K562 (cell line): ENCODE measurements at places on chromosomes 3 and 15. TPM values are rescaled to one million over a fixed set of nuclear protein-coding genes. Genes with fewer than 3 reads are reported as not detected.

DNA sequence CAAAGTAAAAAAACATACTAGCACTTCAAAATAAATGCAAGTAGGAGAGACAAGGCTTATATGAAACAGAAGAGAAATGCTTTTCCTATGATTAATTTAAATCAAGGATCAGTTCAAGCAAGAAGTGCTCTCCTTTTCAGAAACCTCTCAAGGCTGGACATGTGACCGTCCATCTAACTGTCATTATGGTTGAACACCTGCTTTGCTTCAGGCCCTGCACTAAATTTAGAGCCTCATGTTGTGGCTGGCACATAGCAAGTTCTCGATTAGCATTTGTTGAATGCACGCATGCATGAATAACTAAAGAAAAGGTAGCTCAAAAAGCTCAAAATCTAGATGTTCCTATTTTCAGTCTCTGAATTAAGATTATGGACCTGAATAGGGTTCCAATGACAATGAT lies 82.0 kb downstream of the SV2B start:
- no peak overlapping the region for H3K4me3 ChIP-seq
- no peaks in the 10 kb centered on the region for H3K36me3 ChIP-seq
- H3K27me3 ChIP-seq = no peaks in the 10 kb centered on the region
- DNase-seq = no peak
- H3K27ac ChIP-seq = no peak overlapping the region

- no peak overlapping the region for H3K4me3 ChIP-seq
- DNase-seq = no peak
- H3K27me3 ChIP-seq = no peaks in the 10 kb centered on the region
- peaks cover 20% of the 10 kb centered on the region; the same call in 1 of the 3 replicates for H3K36me3 ChIP-seq
- no peak overlapping the region for H3K27ac ChIP-seq
Observed at GRCh38 chr3:122714273-122714672, 33.6 kb downstream of the PARP14 start.

DNA sequence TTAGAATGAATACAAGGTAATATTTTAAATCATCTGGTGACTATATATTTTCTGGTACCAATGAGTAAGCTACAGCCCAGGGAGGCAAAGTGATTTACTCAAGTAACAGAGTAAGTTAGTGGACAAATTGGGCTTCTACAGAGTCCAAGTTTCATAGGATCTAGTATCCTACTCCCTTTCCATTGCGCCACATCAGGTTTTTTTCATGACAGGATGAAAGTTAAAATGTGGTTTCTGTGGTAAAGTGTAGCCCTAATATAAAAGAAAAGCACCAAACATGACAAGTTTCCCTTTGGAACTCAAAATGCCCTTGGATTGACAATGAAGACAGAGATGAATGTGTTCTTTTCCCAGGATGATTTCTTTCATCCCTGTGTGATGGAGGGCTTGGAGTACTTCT lies 350.8 kb upstream of the ZNF385D start:
- no peaks in the 10 kb centered on the region for H3K4me1 ChIP-seq
- no peaks in the 10 kb centered on the region for H3K36me3 ChIP-seq
- no peak overlapping the region for H3K27ac ChIP-seq
- DNase-seq = no peak
- no peak overlapping the region for H3K4me3 ChIP-seq

DNA sequence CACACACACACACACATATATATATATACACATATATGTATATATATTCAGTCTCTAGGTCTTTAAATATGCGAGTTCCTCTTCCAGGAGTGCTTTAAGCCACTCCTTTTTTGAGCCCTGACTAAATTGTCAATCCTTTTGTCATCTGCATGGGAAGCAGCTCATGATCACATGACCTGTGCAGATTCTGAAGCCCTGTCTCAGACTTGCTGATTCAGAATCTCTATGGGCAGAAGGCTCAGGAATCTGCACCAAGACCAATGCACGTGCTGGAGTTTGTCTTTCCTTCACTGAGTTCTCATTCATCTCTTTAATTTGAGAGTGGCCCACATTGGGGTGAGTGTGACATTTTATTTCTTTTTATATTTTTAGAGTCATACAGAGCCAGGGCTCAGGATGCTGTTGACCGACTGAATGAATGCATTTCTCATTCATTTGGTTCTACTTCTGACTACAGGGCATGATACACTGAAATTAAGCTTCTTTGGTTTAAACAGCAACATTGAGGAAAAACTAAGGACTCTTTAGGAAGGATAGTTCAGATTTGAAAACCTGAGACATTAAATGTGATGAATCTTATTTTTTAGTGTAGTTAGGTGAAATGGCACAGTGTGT lies 307.5 kb downstream of the EDEM1 start:
- H3K36me3 ChIP-seq = no peaks in the 10 kb centered on the region
- H3K27me3 ChIP-seq = no peaks in the 10 kb centered on the region
- H3K4me3 ChIP-seq = no peak overlapping the region
- H3K4me1 ChIP-seq = peaks cover 33% of the 10 kb centered on the region

GRCh38 chr3:48318713-48319468 lies 14.6 kb downstream of the SPINK8 start:
- no peak overlapping the region for H3K4me3 ChIP-seq
- no peaks in the 10 kb centered on the region for H3K36me3 ChIP-seq
- no peak overlapping the region for H3K27ac ChIP-seq
- H3K27me3 ChIP-seq = no peaks in the 10 kb centered on the region
- no peak for DNase-seq

DNA sequence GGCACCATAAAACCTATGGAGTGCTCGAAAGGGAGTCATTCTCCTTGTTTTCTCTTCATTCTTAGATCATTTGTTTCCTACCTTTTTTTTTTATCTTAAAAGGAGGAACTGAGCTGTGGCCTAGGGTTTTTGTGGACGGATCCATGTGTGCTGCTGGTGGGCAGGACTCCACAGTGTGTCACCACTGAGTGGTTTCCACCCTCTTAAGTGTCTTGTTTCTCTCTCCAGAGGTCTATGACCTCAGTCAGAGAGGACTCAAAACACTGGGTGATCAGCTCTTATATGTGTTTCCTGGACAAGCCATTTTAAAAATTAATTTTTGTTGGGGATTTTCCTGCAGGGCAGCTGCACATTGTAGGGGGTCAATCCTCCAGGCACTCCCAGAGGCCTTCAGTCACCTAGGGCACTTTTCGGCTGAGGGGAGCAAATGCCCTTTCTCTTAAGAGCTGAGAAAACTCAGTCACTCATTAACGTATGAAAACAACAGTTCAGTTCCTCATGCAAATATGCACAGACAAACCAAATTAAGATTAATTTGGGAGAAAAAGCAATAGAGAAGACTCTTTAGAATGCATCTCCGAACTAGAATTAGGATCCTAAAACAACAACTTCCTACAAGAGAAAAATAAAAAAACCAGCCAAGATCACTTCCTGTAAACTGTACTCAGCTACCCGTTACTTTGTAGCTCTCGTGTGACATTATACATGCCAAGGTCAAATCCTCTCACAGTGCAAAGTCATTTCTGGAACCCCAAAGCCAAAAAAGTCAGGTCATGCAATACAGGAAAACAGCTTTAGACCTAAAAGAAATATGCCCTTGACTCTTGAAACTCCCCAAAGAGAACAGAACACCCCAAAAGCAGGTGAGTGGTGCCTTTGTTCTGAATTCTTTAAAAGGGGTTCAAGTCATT lies 27.6 kb upstream of the FAM3D start:
- no peaks in the 10 kb centered on the region for H3K4me1 ChIP-seq
- no peaks in the 10 kb centered on the region for H3K27me3 ChIP-seq
- no peak overlapping the region for H3K4me3 ChIP-seq
- no peaks in the 10 kb centered on the region for H3K36me3 ChIP-seq
- no peak overlapping the region for H3K27ac ChIP-seq
- DNase-seq = no peak

- H3K4me3 ChIP-seq = no peak overlapping the region
- no peak for DNase-seq
- H3K4me1 ChIP-seq = no peaks in the 10 kb centered on the region
- no peak overlapping the region for H3K27ac ChIP-seq
Observed at GRCh38 chr15:74978077-74978476, 17.3 kb upstream of the SCAMP5 start.

DNA sequence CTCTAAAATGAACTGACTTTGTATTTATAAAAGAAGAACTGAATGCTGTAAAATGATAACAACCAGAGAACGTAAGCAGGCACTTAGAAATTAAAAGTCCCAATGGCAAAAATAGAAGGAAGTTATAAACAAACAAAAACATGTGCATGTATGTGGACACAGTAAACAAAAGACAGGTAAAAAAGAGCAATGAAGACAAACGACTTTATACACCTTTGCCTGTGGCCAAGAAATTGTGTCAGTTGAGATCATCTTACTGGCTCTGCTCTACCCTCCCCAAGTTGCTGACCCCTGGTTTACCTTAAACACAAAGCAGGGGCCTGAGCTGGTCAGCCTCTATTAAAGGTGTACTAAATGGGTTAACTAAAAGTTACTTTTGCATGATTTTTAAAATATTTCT lies 41.7 kb upstream of the GP5 start:
- H3K4me3 ChIP-seq = no peak overlapping the region
- no peak overlapping the region for H3K27ac ChIP-seq
- DNase-seq = no peak
- H3K4me1 ChIP-seq = no peaks in the 10 kb centered on the region; the same call in 2 of the 3 replicates
- peaks cover 90% of the 10 kb centered on the region for H3K36me3 ChIP-seq
- no peaks in the 10 kb centered on the region for H3K27me3 ChIP-seq

DNA sequence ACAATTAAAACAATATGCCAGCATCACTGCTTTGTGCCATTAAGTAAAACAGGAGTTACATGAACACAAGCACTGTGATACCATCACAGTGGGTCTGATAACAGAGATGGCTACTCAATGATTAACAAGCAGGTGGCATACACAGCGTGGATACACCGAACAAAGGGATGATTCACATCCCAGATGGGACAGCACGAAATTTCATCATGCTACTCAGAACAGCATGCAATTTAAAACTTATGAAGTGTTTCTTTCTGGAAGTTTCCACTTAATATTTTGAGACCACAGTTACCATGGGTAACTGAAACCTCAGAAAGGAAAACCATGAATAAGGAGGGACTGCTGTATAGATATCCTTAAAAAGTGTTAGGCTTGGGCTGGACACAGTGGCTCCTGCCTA lies 44.5 kb downstream of the SLC24A1 start:
- H3K27me3 ChIP-seq = no peaks in the 10 kb centered on the region
- no peak overlapping the region for H3K27ac ChIP-seq
- H3K4me3 ChIP-seq = no peak overlapping the region
- peaks cover 49% of the 10 kb centered on the region for H3K36me3 ChIP-seq
- DNase-seq = no peak
- H3K4me1 ChIP-seq = no peaks in the 10 kb centered on the region

DNA sequence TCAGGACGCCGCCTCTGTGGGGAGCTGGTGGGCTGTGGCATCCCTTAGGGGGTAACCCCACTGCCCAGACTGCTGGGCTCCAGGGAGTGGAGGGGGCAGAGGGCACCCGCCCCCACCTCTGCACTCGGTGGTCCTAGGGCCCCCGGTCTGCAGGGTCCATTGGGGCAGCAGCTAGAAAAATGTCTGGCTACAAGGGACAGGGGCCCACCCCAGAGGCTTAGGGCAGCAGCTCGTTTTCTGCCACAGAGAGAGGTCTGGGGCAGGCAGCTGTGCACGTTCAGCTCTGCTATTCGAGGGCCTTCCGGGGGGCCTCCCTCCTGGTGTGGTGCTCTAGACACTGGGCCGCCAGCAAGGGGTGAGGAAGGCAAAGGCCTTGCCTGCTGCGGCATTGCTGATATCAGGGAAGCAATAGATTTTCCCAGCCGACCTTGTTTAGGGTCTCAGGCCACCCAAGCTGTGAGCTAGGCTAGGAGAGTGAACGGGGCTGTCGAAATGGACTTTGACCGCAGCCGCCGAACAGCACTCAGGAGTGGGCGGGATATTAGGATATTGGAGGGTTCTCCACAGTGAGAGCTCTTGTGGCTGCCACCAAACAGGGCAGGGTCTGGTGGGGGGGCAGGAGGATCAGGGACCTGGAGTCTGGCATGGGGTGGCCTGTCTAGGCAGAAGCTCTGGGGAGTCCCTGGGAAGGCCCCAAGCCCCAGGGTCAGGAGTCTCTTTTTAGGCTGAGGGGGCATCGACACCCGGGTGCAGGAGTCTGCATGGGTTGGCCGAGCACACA lies 61.4 kb upstream of the KLF13 start:
- no peaks in the 10 kb centered on the region for H3K36me3 ChIP-seq
- no peak overlapping the region for H3K27ac ChIP-seq
- no peaks in the 10 kb centered on the region for H3K27me3 ChIP-seq

GRCh38 chr3:13647298-13648059 lies 98.6 kb downstream of the FBLN2 start:
- no peak overlapping the region for H3K27ac ChIP-seq
- H3K4me1 ChIP-seq = peaks cover 32% of the 10 kb centered on the region
- H3K4me3 ChIP-seq = no peak overlapping the region

GRCh38 chr3:6262010-6262409 lies 598.9 kb upstream of the GRM7 start:
- H3K27ac ChIP-seq = no peak overlapping the region
- H3K4me3 ChIP-seq = no peak overlapping the region
- DNase-seq = no peak
- H3K4me1 ChIP-seq = no peaks in the 10 kb centered on the region
- H3K27me3 ChIP-seq = no peaks in the 10 kb centered on the region

DNA sequence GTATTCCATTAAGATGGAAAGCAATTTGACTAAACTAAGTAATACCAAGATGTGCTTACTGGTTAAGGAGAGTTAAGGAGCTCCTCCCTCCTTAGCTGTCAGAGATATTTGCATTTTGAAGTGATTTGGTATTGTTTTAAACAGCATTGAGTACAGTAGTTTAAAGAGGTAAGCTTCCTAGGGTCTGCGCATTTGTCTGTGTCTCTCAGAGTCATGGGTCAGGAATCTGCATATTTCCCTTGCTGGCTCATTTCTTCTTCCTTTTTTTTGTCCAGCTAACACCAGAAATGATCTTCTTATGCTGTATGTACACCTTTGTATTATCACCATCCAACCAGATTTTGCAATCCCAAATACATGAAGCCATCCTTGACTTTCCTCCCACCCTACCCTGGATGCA lies 163.0 kb upstream of the BFSP2 start:
- no peak overlapping the region for H3K27ac ChIP-seq
- H3K4me1 ChIP-seq = no peaks in the 10 kb centered on the region
- no peak for DNase-seq
- no peaks in the 10 kb centered on the region for H3K36me3 ChIP-seq
- no peaks in the 10 kb centered on the region for H3K27me3 ChIP-seq
- H3K4me3 ChIP-seq = no peak overlapping the region

DNA sequence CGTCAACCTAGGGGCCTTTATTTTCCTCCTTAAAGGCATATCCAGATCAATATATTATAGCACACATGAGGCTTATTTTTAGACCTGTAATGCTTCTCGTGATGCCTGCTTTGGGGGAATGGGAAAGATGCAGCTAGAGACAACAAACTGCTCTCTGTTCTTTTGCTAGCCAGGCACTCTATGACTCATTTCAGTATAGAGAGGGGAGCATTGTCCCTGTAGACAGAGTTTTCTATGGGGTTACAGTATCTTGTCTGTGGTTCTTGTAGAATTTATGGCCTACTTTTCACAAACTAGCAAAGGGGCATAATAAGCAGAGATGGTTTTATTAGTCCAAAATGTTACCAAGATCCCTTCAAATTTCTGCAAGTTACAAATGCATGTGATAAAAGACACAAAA lies 305.6 kb downstream of the LSAMP start:
- no peak overlapping the region for H3K4me3 ChIP-seq
- H3K27me3 ChIP-seq = no peaks in the 10 kb centered on the region
- no peak overlapping the region for H3K27ac ChIP-seq

The ZNF662 gene
- total RNA-seq = 0.55 and 0.63 TPM in 2 replicates

The PSMD2 gene
- total RNA-seq = 325 and 373 TPM in 2 replicates

The BCL2A1 gene
- total RNA-seq = 0.54 TPM in 1 of 2 replicates, not detected in the other

The CDC25A gene
- total RNA-seq = 52.0 and 59.2 TPM in 2 replicates
